ENCODE measurements at places on chromosomes 5 and 9. TPM values are rescaled to one million over a fixed set of nuclear protein-coding genes. Genes with fewer than 3 reads are reported as not detected.

DNA sequence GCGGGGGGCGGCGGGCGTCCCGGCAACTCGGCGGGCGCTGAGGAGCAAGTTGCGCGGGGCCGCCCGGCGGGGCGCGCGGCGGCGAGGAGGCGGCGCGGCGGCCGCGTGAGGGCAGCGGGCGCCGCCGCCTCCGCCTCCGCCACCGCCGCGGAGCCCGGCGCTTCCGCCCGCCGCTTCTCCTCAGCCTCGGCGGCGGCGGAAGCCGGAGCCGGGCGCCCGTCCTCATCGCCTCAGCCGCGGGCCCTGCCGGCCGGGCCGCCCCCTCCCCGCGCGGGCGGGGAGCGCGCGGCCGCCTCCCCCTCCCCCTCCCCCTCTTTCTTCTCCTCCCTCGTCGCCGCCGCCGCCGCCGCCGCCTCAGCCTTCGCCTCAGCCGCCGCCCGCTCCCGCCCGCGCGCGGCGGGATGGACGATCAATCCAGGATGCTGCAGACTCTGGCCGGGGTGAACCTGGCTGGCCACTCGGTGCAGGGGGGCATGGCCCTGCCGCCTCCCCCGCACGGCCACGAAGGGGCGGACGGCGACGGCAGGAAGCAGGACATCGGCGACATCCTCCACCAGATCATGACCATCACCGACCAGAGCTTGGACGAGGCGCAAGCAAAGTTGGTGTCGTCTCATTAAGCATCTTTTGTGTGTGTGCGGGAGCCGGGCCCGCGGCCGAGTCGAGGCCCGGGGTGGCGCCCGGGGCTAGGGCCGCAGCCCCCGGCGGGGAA lies at the start of gene PBX3:
Gene PBX3 (plus strand): TSS at position 321 of the 712 bp plus-strand sequence.
- DNase-seq, result peak; percentile 25

GRCh38 chr5:149062371-149063016 lies 368 bp downstream of the SH3TC2 start:
- peak; percentile 82 for DNase-seq

DNA sequence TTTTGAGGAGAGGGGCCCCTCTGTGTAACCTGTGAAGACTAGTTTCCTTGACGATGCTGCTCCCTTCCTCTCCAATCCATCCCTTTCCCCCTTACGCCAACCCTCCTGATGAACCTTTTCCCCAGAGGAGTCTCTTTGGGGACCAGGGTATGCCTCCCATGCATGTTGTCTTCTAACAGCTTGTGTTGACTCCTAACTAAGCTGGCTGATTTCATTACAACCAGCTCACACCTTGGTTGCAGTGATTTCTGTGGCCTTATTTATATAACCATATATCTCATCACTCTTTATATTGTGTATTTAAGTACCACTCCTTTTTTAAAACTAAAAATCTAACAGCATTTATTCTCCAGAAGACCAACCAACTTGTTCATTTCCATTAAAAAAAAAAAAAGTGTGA lies 42.5 kb downstream of the SFXN1 start:
- no peak for DNase-seq

The GLRA1 gene
- total RNA-seq, result not detected

DNA sequence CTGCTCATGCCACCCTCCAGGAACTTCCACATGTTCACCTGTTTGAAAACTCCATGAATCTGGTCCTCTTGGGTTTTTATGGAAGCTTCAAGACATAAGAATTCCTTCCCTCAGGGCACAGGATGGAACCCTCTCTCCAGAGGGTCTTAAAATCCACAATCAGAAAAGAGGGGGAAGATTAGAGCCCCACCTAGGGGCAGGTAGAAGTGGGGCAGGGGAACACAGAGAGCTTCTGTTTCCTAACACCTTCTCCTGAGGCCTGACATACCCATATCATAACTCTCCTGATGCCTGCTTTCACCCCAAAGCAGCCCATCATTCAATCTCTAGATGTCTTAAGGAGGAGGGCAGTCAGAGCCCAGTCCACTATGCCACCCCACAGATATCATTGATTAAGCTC lies 1087.7 kb upstream of the ARRDC3 start:
- no peak for DNase-seq

- DNase-seq, result no peak
Observed at GRCh38 chr5:18686253-18686652, 1052.0 kb downstream of the TAF11L14 start.

- DNase-seq, result peak; percentile 93
Observed at GRCh38 chr9:95497772-95498171, 19.0 kb downstream of the PTCH1 start.

DNA sequence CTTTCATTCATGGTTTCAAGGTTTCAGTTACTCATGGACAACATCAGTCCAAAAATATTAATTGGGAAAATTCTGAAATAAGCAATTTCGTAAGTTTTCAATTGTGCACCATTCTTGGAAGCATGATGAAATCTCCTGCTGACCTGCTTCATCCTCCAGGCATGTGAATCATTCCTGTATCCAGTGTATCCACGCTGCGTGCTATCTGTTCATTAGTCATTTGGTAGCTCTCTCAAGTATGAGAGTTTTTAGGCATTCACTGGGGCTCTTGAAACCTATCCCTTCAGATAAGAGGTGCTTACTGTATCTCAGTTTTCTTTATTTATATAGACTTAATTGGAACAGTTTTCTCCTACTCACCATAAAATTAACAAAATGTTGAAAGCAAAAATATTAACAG lies 293.0 kb downstream of the CDH12 start:
- DNase-seq, result peak; percentile 85

- no peak for DNase-seq
Observed at GRCh38 chr9:109590966-109591365, 92.9 kb upstream of the PTPN3 start.

GRCh38 chr5:36585701-36586100 lies 20.7 kb upstream of the SLC1A3 start:
- DNase-seq, result no peak

DNA sequence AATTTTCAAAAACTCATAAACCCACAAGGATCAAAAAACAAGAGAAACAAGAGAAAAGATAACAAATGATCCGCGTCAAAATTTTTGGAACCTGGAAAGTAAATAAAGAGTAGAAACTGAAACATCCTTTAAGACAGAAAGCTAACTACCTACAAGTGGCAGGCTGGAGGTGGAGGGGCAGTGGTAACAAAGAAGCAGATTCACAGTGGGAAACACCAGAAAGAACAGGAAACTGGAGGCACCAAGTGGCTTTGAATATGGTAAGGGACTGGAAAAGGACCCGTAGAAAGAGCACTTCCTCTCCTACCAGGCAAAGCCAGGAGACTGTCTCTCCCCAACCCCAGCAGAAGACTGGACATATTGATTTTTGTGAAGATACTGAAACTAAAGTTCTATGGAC lies 100.6 kb upstream of the TARS1 start:
- DNase-seq, result no peak

Measured in fibroblast of the aortic adventitia (primary cell).